ENCODE measurements at places on chromosomes 1 and 21.

- H3K4me1 ChIP-seq: peaks cover 21% of the 10 kb centered on the region
- DNase-seq: no peak
- no peak overlapping the region for H3K27ac ChIP-seq
- no peaks in the 10 kb centered on the region for H3K27me3 ChIP-seq
Observed at GRCh38 chr1:221334062-221334461, 407.8 kb downstream of the DUSP10 start.

DNA sequence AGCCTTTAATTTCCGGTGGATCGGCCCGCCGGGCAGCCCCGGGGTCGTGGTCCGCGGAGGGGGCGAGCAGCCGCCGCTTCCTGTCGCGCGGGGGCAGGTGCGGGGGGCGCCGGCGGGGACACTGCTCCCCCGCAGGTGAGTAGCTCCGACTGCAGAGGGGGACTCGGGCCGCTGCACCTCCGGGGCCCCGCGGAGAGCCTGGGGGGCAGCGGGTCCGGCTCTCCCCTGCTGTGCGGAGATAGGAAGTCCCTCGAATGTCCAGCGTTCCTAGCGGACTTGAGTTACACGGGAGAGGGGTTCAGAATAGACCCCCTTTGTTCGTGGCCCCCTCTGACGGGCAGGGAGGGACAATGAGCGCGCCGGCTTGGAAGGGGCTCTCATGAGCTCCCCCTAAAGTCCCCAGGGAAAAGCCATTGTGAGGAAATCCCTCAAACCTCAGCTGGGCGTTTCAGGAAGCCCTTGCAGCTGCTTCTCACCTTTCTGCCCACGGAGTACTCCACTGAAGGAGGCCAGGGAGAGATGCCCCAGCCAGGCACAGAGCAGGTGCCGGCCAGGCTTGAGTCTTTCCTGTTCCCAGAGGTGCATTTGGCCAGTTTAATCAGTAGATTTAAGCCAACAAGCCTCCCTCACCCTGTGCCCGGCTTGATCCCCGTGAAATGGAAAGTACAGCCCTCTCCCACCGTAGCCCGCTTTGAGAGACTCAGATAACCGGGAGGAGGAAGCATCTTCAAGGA, 925 bp downstream of the PDE9A start:
- H3K4me3 ChIP-seq: no peak overlapping the region
- no peaks in the 10 kb centered on the region for H3K36me3 ChIP-seq
- H3K27me3 ChIP-seq: peaks cover 69% of the 10 kb centered on the region
- DNase-seq: no peak
- H3K27ac ChIP-seq: no peak overlapping the region
- no peaks in the 10 kb centered on the region for H3K4me1 ChIP-seq

DNA sequence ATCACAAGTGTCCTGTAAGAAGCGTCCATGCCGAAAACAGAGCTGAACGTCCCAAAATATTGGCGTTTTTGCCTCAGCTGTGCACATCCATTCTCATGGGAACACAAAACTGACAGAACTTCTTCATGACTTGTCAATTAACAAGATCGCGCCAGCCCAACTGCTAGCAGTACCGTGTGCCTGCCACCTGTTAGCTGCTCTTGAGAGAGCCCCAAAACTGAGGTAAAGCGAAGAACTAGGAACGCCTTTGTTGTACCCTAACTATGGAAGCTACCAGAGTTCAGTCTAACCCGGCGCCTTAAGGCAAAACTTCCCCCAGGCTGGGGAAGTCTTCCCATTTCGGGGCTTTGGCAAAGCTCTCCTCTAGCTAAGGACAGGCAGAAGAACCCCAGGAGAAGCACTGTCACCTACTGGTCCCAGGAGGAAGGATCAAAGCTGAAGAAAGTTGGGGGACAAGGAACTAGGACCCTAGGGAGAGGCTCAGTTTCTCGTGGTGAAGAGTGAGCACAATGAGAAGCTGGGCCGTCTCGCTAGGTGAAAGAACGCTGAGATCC, 719 bp downstream of the EYA3 start:
- H3K4me3 ChIP-seq: peak overlapping the region; percentile 99
- peak; percentile 47 for DNase-seq
- H3K36me3 ChIP-seq: no peaks in the 10 kb centered on the region
- peaks cover 10% of the 10 kb centered on the region for H3K4me1 ChIP-seq
- H3K27ac ChIP-seq: peak overlapping the region; percentile 72
- no peaks in the 10 kb centered on the region for H3K27me3 ChIP-seq

- peak; percentile 93 for DNase-seq
- H3K4me3 ChIP-seq: peak overlapping the region; percentile 89
Observed at GRCh38 chr1:15848929-15849774, 1.6 kb downstream of the SPEN start.

DNA sequence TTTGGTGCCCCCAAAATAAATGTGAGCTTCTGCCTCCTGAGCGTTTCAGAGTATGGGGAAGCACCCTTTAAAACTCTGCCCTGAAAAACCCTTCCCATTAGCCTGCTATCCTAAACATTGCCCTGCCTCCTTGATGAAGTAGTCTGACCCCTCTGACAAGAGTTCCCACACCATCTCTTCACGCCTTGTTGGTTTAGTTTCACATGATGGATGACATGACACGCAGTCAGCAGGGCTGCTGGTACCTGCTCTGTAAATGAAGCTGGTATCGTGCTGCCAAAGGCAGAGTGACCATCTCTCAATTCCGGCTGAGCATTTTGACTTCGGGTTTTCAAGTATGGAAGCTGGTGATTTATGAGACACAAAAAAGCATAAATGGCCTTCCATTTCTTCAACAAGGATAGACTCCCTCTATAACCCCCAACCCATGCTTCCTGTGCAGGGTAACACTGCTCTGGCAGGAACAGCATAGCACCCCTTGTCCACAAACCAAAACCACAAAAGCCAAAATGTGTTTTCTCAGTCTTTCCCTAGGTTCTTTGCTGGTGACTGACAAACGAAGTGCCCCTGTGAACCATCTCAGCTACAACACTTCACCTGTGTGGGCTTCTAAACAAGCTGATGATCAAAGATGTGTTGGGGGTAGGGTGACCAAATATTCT, 444.6 kb downstream of the NUF2 start:
- no peak overlapping the region for H3K4me3 ChIP-seq
- no peaks in the 10 kb centered on the region for H3K36me3 ChIP-seq
- H3K27me3 ChIP-seq: no peaks in the 10 kb centered on the region
- no peaks in the 10 kb centered on the region for H3K4me1 ChIP-seq
- H3K27ac ChIP-seq: no peak overlapping the region
- DNase-seq: no peak

Data from GM23248 (cell line).